ENCODE measurements at places on chromosomes 4 and X.

DNA sequence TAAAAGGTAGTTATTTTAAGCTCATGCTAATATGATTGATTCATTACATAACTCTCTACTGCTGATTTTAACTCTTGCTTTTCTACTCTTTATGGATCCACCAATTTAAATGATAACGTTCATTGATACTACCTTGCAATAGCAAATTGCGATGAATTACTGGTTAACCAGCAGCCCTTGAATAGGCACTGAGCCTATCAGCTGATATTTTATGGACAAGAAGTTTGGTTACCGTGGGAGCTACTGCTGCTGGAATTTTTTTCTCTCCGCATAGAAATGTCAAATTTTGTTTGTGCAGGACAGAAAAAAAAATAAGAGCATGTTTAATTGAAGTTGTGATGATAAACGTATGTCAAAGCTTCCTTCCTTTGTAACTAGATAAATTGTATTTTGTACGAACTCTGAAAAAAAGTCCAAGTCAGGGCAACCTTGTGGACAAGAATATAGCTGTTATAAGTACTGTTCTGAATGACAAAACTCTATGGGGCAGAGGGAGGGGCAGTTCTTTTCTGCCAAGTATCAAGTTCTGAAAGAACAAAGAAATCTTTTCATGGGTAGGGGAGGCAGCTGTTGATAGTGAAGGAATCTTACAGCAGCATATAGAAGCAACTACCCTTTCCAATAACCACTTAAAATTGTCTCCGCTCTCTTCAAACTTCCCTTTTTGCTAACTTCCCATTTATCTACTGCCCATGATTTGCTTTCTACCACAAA lies 434.9 kb upstream of the PABPC4L start:
- DNase-seq: no peak

DNA sequence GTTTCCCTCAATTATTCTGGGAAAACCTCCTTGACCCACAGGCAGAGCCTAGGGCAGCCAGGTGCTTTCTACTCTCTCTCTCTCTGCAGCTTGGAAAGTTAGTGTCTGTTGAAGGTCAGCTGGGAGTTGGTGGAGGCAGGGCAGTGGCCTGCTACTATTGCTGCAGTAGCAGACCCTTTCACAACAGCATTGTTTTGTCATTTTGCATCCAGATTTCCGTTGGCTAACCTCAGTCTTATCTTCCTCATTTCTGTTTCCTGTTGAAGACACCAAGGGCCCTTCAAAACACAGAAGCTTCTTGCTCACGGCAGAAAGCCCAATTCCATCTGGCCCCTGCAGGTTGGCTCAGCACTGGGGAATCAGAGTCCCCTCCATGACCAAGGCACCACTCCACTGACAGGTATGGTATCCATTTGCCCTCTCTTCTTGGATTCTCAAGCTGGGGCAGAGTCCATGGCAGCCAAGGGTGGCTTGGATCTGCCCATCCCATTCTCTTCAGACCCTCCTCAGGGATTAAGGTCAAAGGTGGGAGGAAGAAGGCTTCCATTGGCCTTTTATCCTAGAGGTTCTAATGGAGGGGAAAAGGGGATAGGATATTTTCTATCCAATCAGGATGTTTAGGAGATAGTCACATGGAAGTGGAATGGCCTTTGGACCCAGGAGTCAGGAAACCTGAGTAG lies 24.6 kb downstream of the VSIG4 start:
- DNase-seq: peak; percentile 22

- DNase-seq: no peak
Observed at GRCh38 chr4:123613586-123614344, 217.2 kb downstream of the SPRY1 start.

- no peak for DNase-seq
Observed at GRCh38 chr4:128751354-128751753, 58.1 kb upstream of the JADE1 start.

- no peak for DNase-seq
Observed at GRCh38 chrX:84118315-84118714, 69.7 kb downstream of the RPS6KA6 start.

- no peak for DNase-seq
Observed at GRCh38 chr4:17851959-17852358, 41.2 kb downstream of the NCAPG start.

DNA sequence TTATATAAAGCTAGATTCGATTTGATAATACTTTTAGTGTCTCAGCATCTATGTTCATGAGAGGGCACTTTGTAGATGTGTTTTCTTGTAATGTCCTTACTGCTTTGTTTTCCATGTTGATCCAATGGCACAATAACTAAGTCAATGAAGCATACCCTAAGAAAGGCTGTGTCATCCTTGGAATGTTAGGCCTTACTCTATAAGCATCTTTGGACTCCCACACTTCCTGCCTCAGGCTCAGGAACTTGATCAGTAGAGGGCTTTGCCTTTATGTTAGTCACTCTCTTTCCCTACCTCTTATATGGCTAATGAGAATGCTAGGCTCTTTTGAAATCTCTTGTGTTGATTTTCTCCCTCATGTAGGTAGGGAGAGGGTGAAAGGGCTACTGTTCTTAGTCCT lies 33.2 kb upstream of the EDA2R start:
- no peak for DNase-seq

- DNase-seq: no peak
Observed at GRCh38 chr4:159390648-159391047, 287.8 kb downstream of the RAPGEF2 start.

DNA sequence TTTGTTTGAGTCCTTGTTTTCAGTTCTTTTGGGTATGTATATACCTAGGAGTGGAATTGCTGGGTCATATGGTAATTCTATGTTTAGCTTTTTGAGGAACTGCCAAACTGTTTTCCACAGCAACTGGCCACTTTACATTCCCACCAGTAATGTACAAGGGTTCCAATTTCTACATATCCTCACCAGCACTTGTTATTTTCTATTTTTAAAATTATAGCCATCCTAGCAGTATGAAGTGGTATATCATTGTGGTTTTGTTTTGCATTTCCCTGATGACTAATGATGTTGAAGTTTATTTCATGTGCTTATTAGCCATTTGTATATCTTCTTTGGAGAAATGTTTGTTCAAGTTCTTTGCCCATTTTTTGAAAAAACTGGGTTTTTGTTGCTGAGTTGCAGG lies 39.6 kb downstream of the TMEM164 start:
- no peak for DNase-seq

DNA sequence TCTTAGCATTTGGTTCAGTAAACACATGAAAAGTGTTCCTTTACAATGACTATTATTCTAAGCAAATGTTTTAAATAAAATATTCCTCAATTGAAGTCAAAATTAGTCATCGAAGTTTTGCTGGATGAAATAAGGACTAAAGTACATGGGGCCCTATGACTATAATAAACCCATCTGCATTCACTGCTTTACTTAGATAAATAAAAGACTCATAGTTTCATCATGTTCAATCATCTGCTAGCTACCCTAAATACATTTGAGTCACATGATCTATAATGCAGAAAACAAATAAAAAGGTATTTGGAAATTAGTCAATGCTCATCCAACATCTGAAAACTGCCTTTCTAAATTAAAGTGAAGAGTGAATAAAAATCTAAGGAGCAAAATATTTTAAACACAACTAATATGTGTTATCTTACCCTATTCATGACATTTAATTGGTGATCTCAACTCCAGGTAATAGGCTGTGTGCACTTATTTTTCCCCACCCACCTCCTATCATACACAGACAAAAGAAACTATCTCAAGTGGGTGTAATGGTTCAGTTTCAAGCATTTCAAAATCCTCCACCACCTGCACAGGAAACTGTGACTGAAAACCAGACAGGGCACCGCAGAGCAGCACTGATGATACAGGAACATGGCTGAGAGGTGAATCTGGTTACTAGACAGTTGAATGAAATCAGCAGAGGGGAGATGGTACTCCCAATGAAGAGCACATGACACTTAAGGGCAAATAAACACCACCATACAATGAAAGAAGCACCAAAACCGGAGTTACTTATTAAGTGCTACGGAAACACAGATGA lies 78.6 kb downstream of the CAMK2D start:
- DNase-seq: no peak

- no peak for DNase-seq
Observed at GRCh38 chr4:89353514-89353913, 45.9 kb upstream of the GPRIN3 start.

Data from lower leg skin (tissue), 4 donors.